GOT3 (cell line): ENCODE measurements at places on chromosomes 6 and 20.

DNA sequence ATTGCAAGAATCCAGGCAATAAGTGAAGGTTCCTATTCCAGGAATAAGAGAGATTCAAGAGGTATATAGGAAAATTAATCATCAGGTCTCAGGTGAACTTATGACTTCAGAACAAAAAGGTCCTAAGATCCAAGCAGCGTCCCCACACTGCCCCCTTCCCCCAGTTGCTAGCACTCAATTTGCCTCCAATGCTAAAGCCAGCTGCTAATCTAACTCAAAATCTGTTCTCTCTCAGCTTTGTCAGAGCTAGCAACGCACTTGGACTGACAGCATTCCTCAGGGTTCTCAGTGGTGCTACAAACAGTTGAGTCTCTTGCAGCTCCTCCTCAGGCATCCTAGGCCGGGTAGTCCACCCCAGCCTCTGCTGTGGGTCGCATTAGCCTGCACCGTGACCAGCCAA, 148.3 kb downstream of the RFX6 start:
- no peak for DNase-seq

DNA sequence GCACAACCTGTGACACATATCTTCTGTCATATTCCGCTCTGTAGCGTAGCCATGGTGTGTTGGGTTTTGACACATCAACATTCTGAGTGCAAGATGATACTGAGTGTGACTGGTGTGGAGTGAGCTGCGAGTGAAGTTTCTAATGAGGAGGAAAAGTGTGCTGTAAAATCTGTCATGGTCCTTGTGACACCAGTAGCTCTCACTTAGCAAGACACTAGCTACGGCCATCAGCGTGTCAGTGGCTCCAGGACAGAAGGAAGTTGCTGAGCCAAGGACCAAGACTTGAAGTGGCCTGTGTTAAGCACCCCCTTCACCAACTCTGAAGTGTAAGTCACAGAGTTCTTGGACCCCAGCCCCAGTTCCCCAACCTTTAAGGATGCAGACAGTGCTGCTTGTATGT, 72.1 kb downstream of the TSHZ2 start:
- no peak for DNase-seq

GRCh38 chr6:69232911-69233448, 563.8 kb downstream of the LMBRD1 start:
- DNase-seq: no peak

GRCh38 chr6:124536842-124537191, 425.4 kb upstream of the RNF217 start:
- DNase-seq: no peak

DNA sequence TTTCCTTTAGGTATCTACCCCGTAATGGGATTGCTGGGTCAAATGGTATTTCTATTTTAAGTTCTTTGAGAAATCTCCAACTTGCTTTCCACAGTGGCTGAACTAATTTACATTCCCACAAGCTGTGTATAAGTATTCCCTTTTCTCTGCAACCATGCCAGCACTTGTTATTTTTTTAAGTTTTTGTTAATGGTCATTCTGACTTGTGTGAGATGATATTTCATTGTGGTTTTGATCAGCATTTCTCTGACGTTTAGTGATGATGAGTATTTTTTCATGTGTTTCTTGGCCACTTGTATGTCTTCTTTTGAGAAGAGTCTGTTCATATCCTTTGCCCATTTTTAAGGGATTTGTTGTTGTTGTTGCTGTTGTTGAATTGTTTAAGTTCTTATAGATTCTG, 871.1 kb downstream of the KIF16B start:
- DNase-seq: no peak

- DNase-seq: no peak
These were observed 30.3 kb downstream of the PLCG1 start for GRCh38 chr20:41167481-41168253.

DNA sequence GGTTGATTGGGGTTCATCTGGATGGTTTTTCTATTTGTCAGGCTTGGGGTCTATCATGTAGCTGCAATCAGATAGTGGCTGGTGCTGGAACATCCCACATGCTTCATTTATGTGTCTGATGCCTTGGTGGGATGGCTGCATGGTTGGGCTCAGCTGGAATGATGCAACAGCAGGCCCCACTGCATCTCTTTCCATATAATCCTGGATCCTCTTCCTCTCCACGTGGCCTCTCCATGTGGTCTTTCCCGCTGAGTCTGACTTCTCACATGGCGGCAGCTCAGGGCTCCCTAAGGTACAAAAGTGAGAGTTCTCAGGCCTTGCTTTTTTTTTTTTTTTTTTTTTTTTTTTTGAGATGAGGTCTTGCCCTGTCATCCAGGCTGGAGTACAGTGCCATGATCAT, 65.0 kb upstream of the SUPT3H start:
- no peak for DNase-seq

- DNase-seq: no peak
These were observed 91.2 kb upstream of the ADTRP start for GRCh38 chr6:11869672-11870340.

GRCh38 chr6:156630613-156631302, 146.4 kb upstream of the ARID1B start:
- DNase-seq: no peak

- no peak for DNase-seq
These were observed 181.5 kb upstream of the LAMP5 start for GRCh38 chr20:9332791-9333479.

- DNase-seq: no peak
These were observed 988 bp downstream of the ECHDC1 start for GRCh38 chr6:127342296-127342945.

GRCh38 chr20:53559816-53560215, 33.8 kb downstream of the ZNF217 start:
- DNase-seq: no peak

- no peak for DNase-seq
These were observed 1.6 kb downstream of the MDFI start for GRCh38 chr6:41639809-41640371.

DNA sequence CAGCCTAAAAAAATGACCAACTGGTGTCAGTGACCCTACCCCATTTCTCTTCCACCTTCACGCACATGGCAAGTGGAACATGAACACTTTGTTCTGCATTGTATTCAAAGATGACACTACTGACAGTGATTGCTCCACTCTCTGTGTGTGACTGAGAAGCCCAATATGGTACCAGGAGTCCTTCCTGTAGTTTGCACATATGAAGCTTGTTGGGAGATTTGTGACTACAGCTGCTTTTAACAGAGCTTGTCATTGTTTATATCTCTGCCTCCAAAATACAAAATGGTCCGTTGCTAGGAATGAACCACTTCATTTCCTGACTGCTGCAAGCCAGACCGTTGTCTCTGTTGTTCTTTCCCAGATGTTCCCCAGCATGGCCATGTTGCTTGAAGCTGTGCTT, 140.3 kb upstream of the TCF21 start:
- no peak for DNase-seq

GRCh38 chr20:16368645-16369292, 204.5 kb downstream of the KIF16B start:
- DNase-seq: no peak

- DNase-seq: no peak
These were observed 1.2 kb downstream of the TBX18 start for GRCh38 chr6:84763003-84763885.

- DNase-seq: no peak
These were observed 35.4 kb upstream of the HMGN3 start for GRCh38 chr6:79269877-79270276.

GRCh38 chr6:34377984-34378383, 14.5 kb downstream of the NUDT3 start:
- DNase-seq: no peak

GRCh38 chr20:20799716-20800312, 87.4 kb upstream of the RALGAPA2 start:
- DNase-seq: no peak

GRCh38 chr6:50049829-50050228, at the start of gene DEFB112:
Gene DEFB112, minus strand, starts transcription at chr6:50049929. Its CDS starts 60 bp downstream, at chr6:50049869.
- DNase-seq: no peak

DNA sequence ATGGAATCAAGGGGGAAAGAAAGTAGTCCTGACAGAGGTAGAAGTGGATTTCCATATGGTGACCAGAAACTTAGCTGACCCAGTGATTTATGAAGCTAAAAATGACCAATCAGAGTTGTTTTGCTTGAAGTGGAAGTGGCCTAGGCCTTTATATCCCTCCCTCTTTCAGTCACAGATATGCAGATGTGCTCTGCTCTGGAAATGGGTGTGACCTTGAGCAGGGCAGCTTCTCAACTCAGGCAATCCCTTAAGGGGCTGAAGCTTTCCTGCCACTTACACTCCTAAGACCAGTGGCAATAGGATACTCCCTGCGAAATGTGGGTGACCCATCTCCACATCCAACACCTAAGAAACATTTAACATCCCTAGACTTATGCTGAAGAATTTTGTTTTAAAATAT, 256.6 kb downstream of the EYS start:
- no peak for DNase-seq

DNA sequence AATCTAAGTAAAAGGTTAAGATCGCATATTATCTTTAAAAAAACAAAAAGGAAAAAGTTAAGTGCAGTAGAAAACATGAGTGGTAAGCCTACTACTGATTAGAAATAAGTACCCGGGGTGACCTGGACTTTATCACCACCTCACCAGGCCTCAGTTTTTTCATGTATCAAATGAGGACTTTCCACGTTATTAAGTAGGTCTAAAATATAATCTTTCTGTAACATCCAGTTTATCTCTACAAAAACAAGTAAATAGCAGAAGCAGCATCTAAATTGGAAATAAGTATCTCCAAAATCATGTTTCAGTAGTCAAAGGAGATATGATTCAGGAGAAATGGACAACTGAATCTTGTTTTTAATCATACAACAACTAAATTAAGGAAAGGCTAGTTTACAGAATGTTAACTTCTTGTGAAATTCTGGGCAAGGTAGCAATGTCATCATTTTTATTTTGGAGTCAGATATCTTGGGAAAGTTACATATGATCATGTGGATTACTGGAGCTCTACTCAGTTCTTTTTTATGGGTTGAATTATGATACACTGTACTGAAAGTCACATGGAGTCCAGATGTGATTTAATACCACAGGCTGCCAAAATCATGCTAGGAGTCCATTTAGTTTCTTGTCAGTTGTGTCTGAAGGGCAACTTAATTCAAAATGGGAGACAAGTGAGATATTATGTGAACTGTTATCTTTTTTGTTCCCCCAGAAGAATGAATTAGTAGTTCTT, 114.7 kb upstream of the PRL start:
- no peak for DNase-seq

DNA sequence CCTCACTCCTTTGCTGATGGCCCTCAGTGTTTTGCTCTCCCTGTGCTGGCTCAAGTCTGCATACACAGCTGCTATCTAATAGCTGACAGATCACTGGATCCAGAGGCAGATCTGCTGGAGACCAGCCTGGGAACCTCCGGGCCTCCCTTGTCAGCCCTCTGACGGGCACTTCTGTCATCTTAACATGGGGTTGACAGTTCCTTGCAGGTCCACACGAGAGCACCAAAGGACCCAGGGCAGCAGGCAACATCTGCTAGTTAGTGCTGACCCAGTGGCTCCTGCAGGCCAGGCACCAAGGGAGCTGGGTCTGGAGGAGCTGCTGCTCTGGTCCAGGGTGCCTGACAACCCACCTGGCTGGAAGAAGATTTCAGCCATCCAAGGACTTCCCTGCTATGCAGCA, 208.1 kb downstream of the UST start:
- no peak for DNase-seq

DNA sequence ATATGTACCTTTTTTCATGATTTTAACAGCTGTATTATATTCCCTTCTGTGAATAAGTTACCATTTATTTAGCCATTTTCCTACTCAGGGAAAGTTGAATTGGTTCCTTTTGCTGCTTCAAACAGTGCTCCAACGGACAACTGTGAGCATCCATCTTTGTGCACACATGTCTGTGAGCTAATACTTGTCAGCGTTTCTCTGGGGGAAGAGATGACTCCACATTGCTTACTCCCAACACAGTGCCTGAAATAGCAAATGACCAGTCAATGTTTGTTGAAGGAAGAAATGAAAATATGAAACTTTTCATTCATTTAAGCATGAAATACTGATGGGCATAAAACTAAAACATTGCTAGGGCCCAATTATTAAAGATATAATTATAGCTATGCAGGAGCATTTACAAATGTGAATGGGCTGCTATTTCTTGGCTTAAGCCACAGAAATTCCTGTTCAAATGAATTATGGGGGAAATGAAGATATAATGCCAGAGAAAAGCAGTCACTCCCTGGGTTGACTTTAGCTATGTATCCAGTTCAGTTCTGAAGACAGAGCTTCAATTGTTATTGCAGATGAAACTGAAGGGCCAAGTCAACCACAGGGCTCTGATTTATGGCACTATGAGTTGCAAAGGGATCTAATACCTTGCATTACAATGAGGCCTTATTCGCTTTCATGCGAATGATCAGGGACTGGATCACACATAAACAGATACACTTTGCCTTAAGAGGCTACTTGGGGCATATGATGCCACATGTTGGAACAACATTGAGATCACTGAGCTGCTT, 47.4 kb upstream of the FOXC1 start:
- DNase-seq: no peak

DNA sequence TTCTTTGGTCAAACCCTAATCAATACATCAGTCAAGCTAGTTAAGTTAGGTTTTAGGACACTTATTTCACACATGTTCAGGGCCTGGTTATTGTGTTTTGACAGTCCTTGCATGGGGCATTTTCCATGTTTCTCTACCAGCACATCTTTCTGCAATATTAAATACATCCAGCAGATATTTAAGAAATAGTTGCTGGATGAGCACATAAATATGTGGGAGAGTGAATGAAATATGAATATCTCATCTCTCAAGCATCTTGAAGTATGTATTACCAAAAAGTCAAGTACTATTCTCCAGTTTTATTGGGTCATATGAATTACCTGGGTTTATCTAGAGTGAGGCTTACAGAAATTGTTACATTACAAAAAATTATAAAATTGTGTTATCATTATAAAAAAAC, 621.9 kb upstream of the GJE1 start:
- no peak for DNase-seq

DNA sequence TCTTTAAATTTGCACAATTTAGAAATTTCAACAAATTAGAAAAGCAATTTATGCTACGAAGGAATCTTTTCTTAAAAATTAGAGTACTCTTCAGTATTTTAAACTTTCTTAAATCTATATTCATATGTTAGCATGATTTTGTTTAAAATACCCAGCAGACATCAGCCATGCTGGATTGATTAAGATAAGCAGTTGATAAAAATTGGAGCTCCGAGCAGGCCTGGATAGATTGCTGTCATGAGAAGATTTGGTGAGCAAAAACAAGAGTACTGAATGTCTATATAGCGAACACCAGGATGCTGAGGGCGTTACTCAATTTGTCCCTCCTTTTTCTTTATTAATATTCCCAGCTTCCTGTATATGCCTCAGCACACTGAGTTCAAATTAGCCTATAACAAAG, 108.4 kb upstream of the SLC35B3 start:
- no peak for DNase-seq

- no peak for DNase-seq
These were observed 82.2 kb downstream of the SNAP25 start for GRCh38 chr20:10300582-10301446.
